ENCODE measurements at places on chromosomes 1 and 21. TPM values are rescaled to one million over a fixed set of nuclear protein-coding genes. Genes with fewer than 3 reads are reported as not detected.

The NT5C1A gene
- total RNA-seq: 0.08 TPM

The SPRR1A gene
- not detected for total RNA-seq

The TPTE gene
- not detected for total RNA-seq

The LCE1B gene
- not detected for total RNA-seq

The NTMT2 gene
- total RNA-seq: not detected

The KCNA10 gene
- not detected for total RNA-seq

The HENMT1 gene
- 7.3 TPM for total RNA-seq

The MROH9 gene
- not detected for total RNA-seq

The CTNNBIP1 gene
- 8.6 TPM for total RNA-seq

DNA sequence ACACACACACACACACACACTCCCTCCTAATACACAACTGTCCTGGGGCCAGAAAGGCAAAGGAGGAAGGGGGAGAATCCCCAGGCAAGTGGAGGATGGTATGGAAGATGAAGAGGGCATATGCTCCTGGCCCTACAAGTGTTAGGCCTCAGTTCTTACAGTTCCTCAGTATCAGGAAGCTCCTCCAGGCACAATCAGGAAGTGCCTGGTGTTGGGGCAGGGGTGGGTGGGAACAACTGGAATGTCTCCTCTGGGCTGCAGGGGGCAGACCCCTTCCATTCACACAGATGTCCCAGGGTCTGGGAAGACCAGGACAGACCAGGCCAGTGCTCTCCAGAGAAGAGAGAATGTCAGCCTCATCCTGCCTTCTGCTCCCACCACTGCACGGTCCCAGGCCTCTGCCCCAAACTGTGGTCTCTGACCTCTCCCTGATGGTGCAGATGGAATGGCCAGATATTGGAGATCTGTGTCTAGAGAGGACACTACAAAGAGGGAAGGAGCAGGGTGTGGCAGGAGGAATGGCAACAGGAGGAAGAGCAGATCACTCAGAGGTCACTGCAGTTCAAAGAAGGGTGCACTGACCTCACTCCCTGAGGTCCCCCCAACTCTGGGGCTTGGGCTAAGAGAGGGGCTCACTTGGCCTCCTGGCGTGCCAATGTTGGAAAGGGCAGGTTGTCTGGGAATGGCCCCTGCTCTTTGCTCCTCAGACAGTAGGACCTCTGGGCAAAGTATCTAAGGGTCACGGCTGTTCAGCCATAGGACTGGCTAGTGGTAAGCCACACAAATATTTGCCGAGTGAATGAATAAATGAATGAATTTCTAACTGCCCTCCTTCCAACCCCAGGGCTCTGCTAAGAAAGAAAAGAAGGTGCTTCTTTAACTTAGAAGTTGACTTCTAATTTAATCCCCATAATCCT lies 2.5 kb upstream of the DENND2D start:
- no peak for DNase-seq

- no peak for DNase-seq
Observed at GRCh38 chr1:9643351-9644256, 7.9 kb upstream of the PIK3CD start.

- no peak for DNase-seq
Observed at GRCh38 chr1:215054266-215054665, 28.3 kb upstream of the KCNK2 start.

DNA sequence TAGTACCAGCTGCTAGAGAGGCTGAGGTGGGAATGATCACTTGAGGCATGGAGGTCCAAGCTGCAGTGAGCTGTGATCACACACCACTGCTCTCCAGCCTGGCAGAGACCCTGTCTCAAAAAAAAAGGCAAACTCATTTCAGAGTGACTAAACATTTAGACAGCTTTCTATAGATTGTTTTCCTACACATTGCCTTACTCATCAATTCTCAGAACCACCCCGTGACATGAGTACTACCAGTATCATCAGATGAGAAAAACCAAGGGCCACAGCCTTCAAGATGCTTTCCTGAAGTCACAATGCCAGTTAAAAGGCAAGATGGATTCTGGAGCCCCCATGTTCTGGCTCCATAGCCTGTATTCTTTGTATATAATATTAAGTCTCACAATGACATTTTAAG lies 22.4 kb upstream of the SMPDL3B start:
- DNase-seq: no peak

- DNase-seq: no peak
Observed at GRCh38 chr1:71030026-71030425, 17.6 kb downstream of the PTGER3 start.

GRCh38 chr21:45761704-45762103 lies 118.2 kb downstream of the PCBP3 start:
- no peak for DNase-seq

DNA sequence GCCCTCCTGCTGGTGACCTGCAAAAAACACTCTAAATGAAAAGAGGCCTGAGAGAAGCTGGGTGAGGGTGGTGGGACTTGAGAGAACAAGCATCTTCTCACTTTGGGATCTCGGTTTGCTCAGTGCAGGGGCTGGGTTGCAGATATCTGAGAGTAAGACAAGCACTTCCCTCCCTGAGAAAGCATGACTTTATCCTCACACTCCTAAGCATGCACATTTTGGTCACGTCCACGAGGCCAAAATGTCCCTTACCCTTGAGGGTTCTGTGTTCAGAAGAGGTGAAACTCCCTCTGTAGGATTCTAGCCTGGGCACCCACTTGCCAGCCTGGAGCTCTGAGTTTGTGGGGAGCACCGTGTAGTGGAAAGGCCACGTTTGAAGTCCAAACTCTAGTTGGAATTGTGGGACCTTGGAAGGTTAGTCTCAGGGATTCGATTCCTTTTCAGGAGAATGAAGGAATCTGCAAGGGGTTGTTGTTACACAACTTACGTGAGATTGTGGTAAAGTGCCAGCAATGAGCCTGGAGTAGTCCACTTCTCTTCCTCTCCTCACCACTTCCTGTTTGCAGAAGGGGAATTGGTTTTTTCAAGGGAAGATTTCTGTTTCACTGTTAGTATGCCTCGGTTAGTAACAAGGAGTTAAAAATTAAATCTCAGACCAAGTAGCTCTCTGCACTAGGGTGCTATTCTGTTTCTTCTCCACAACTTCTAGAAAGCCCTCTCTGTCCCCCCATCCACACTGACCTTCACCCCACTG lies 3.0 kb downstream of the FCAMR start:
- no peak for DNase-seq

DNA sequence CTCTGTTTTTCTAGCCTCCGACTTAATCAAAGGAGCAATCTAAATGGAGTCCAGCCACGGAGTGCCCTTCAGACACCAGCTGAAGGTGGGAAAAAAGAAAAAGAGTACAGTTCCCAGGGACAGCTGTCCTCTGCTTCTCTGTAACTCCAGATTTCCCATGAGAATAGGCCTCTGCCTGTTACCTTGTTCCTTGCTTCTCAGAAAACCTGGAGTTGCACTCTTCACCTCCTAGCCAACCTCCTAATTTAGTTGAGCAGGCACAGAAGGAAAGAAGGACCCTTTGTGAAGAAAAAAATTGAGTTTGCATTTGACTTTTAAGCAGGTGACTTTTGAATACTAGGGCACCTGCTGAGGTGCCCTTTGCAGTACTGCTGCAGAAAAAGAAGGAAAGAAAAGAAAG lies 8.3 kb downstream of the BARHL2 start:
- no peak for DNase-seq

- DNase-seq: no peak
Observed at GRCh38 chr1:115426231-115426771, 88.3 kb upstream of the NGF start.

- no peak for DNase-seq
Observed at GRCh38 chr1:12552951-12553921, 64.8 kb downstream of the DHRS3 start.

GRCh38 chr1:75085931-75086330 lies 48.3 kb upstream of the LHX8 start:
- no peak for DNase-seq

DNA sequence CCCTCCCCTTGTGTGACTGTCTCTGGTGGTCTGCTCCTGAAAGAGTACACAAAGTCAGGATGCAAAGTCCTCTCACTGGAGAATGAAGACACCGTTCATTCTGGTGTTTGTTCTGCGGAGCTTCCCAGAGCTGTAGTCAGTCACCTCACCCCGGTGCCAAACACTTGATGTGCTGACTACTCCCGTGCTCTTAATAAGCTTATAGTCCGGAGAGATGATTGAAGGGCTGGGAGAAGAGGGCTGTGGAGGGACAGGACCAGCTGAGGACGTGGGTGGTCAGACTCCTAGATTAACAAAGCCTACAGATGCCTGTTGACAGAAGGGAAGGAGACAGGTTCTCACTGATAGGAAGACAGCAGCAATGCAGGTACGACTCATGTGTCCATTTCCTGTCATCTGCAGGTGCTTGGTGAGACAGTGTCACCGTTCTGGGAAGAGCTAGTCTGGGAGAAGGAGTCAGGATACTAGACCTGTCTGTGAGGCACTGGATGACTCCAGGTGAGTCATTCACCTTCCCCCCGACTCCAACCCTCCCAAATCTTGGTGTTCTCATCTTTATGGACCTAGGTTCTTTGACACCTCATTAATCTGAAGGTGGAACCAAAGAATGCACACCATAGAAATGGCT lies 40.4 kb upstream of the LRRN2 start:
- DNase-seq: no peak

GRCh38 chr1:248627971-248628844 lies 6.7 kb downstream of the OR2T11 start:
- no peak for DNase-seq

- no peak for DNase-seq
Observed at GRCh38 chr21:44902268-44903049, 18.2 kb downstream of the ITGB2 start.

- DNase-seq: no peak
Observed at GRCh38 chr1:57506941-57507340, 83.1 kb upstream of the DAB1 start.

DNA sequence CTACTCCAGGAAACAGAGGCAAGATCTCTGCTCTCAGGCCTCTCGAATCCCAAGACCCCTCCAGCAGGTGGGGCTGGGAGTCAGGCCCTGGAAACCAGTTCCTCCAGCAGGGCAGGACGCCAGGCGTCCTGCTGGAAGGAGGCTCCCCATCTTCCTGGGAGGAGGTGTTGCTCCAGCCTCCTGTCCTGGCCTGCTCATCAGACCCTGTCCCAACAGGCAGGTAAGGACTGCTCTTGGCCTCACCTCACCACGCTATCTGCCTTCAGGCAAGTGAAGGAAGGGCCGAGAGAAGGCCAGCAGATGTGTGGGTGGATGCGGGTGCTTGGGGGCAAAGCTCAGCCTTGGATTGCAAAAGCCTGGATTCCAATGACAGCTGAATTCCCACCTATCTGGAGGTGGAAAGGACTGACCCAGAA lies 82.9 kb downstream of the SSBP3 start:
- DNase-seq: peak; percentile 43

- DNase-seq: no peak
Observed at GRCh38 chr1:84410328-84411095, 12.2 kb downstream of the DNASE2B start.

- DNase-seq: no peak
Observed at GRCh38 chr1:241839369-241839979, 8.5 kb upstream of the EXO1 start.

- DNase-seq: no peak
Observed at GRCh38 chr21:31667639-31668038, 8.1 kb downstream of the SOD1 start.

DNA sequence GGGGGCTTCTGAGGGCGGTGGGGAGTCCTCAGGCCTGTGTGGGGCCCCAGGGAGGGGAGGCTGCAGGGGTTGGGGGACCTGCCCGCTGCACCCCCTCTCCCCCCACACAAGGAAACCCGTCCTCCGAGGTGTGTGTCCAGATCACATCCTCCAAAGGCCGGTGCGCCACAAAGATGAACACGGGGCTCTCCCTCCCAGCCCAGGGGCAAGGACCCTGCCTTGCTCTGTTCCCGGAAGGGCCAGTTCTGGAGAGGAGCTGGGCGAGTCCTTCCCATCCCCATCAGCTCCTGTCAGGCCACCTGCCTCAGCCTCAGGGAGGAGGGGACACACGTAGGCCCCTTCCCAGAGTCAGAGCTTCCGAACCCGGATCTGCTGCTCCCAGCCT lies 2.5 kb upstream of the TTLL10 start:
- no peak for DNase-seq

Data from liver (tissue), 10 donors.